ENCODE measurements at places on chromosomes 7 and 10.
A peak's percentile ranks its signal among the peaks of the same experiment; 100 is the strongest.

GRCh38 chr10:80517416-80518142, 20.1 kb upstream of the SH2D4B start:
- DNase-seq = no peak

- peak; percentile 75 for DNase-seq
Observed at GRCh38 chr7:132066761-132067171, 509.5 kb downstream of the PLXNA4 start.

DNA sequence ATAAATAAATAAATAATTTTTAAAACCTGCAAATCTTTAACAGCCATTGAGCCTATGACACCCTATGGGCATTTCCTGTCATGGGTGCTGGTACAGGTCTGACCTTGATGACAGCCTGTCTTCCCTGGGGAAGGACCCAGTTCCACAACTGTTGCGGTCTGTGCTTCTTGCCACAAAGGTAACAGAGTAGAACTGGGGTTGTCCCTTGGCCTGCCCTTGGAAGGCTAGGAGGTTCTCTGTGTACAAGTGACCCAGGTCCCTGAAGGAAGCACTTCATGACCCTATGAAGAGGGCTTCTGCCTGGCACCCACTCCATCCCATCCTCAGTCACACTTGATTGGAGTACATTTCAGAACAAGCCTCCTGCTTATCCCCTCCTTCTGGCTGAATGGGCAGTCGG, 66.9 kb downstream of the OGDH start:
- no peak for DNase-seq

DNA sequence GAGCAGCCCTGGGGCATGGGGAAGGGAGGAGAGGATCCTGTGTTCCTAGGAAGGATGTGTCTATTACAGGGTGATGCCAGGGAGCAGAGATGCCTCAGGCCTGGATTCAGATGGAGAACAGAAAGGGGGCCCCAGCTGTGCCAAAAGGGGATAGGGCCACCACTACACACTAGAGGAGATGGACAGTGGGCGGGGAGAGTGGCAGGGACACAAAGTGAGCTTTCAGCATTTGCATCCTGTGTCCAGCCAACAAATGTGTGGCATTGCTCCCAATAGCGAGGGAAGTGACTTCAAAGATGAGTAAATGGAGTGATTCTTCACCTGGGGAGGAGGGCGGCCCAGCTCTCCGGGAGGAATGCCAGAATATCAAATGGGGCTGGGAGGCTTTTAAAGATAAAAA, 64.9 kb upstream of the WAPL start:
- DNase-seq = no peak

DNA sequence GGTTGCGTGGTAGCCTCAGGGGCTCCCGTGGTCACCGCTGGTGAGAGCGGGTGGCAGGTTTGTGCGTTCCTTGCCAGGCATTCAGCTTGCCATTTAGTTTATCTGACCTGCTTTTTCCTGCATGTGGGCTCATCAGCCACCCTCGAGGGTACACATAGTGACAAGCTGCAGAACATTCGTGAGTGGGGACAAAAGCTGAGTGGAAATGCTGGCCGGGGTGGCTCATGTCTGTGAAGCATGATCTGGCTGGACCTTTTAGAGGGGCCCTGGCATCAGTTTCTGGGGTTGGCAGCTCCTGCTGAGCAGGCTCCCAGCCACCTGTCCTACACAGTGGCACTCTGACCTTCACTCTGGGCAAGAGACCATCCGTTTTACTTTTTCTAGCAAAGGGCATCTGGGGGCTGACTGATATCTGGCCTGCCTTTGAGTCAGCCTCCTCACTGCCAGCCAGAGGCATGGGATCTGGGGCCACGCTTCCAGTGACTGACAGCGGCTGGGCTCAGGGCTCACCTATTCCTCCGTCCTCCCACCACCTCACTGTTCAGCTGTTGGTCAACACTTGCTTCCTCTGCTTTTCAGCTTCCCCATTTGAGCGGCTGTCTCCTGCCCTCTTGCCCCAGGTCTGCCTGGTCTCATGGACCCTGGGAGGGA, 75.0 kb downstream of the LANCL2 start:
- no peak for DNase-seq

- DNase-seq = no peak
Observed at GRCh38 chr7:131336956-131337355, 9.3 kb downstream of the MKLN1 start.

DNA sequence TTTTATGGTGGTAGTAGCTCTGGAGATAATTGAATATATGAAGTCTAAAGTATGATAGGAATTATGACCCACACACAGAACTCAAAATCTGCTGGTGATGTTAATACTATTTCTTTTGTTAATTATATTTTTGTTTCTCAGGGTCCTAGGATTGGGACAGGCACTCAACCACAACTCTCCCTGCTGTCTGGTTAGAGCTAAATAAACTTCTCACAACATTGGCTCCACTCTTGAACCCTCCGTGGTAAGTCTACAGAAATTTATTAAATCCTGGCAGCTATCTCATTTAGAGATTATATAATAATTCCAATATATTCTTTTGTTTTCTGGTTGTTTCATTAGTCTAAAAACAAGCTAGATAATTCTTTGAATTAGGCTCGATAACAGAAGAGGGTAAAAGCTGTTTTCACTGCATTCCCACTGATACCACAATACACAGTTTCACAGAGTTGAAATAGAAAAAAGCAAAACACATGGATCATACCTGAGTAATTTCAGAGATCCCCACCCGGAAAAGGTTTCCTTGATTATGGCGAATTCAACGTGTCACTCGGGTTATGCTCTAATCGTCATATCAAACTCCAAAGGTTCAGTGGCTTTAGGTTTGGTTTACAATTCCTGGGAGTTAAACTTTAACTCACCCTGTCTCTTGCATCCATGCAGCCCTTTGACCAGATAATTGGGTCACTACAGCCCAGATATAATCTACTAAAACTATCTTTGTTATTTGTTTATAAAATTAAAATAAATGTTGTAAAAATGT, at the start of gene A1CF:
Gene A1CF (minus strand): TSS at position 531 of the 763 bp plus-strand sequence. CDS start 25,687 bp downstream, outside the sequence.
- no peak for DNase-seq

GRCh38 chr10:101144053-101144452, 13.0 kb downstream of the TLX1 start:
- no peak for DNase-seq

DNA sequence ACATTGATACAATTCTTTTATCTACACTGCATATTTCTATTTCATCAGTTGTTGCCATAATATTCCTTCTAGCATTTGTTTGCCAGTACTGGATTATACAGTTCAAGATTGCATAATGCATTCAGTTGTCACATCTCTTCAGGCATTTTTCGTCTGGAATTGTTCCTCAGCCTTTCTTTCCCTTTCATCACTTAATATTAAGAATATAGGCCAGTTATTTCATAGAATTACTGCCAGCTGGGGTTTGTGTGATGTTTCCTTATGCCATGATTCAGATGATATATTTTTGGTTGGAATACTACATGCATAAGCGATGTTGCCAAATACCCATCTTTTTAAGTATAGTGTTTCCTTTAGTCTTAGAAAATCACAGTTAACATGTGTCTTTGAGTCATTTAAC, 20.8 kb downstream of the KIFBP start:
- no peak for DNase-seq

DNA sequence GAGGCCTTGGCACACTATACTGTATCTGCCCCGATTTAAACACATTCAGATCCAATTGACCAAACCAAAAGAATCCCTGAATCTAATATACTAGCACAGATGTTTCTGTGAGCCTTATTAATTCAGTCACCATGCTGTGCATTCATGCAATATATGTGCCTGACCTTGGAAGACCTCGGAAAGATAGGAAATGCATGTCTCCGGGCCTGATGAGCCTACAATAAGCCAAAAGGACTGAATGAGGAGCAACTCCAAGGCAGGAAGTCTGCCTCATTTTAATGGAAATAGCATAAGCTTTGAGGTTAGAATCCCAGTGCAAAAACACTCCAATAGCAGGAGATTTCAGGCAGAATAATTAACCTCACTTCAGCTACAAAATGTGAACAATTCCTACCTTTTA, 316.7 kb downstream of the LRRTM3 start:
- DNase-seq = no peak

GRCh38 chr10:25398680-25399079, 223.9 kb downstream of the GPR158 start:
- no peak for DNase-seq

DNA sequence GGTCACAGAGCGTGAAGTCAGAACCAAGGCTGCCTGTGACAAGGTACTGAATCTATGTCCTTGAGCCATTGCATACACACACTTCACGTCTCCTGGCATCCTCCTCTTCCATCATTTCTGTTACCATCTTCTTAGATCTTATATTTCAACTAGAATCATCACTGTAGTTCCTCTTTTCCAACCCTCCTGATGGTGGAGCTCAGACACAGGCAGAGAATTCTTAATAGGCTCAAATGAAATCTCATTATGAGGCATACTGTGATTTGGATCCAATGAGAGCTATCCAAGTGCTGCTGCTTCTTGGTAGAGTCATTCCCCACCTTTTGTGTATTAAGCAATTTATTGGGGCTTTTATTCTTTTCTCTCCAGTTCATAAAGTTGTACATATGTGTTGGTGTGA, 113.2 kb downstream of the CALCR start:
- peak; percentile 86 for DNase-seq

DNA sequence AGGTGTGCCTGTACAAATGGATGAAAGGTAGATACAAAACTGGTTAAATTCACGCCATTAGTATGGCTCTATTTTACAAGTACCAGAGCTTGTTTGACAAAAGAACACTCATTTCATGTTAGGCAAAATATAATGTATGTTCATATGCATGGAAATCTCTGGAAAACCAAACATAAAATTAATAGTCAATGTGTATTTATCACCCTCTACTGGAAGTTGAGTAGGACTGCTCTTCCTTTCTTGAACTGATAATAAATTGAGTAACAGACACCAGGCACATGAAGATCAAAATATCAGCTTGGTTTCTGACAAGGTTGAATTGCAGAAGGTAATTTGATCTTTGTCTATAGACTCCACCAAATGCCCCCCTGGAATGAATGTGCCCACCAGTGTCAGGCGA, 19.8 kb upstream of the AKR1B1 start:
- DNase-seq = no peak

GRCh38 chr7:74183653-74184450, 9.7 kb downstream of the EIF4H start:
- no peak for DNase-seq
